Hematopoietic multipotent progenitor cell treated with erythropoietin and hydrocortisone succinate and interleukin-3 and kit ligand, for 6 days (in vitro differentiated cells): ENCODE measurements at places on chromosomes 12 and 14.

DNA sequence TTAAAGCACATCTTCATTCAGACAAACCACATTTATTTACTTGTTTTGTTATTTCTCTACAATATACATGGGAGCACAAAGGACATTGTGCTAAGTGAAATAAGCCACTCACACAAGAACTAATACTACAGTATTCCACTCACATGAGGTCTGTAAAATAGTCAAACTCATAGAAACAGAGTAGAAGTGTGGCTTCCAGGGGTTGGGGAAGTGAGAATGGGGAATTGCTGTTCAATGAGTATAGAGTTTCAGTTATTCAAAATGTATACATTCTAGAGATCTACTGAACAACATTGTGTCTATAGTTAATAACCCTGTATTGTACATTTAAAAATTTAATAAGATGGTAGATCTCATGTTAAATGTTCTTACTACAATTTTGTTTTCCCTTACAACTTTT lies 88.8 kb downstream of the ATXN7L3B start:
- DNase-seq: no peak

DNA sequence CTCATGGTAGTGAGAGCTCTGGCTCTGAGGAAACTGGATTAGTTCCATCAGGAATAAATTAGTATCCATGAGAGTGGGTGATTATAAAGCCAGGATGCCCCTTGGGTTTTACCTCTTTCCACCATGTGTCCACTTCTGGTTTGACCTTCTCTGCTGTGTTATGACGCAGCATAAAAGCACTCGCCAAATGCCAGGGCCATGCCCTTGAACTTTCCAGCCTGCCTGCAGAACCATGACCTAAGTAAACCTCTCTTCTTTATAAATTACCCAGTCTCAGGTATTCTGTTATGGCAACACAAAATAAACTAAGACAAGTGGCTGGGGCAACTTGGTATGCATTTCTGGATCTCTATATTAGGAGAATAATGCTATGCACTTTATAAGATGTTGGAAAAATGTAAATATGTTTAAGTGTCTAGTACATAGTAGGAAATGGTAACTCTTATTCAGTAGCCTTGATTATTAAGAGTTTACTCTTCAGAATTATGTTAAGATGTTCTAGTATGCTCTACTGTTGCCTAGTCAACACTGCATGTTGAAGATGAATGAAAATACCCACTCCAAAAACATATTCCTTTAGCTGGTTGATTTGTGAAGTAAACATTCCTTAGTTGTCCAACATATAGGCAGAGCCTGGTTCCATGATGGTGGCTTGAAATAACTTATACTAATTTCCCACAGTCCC lies 455.6 kb upstream of the TMPO start:
- no peak for DNase-seq

DNA sequence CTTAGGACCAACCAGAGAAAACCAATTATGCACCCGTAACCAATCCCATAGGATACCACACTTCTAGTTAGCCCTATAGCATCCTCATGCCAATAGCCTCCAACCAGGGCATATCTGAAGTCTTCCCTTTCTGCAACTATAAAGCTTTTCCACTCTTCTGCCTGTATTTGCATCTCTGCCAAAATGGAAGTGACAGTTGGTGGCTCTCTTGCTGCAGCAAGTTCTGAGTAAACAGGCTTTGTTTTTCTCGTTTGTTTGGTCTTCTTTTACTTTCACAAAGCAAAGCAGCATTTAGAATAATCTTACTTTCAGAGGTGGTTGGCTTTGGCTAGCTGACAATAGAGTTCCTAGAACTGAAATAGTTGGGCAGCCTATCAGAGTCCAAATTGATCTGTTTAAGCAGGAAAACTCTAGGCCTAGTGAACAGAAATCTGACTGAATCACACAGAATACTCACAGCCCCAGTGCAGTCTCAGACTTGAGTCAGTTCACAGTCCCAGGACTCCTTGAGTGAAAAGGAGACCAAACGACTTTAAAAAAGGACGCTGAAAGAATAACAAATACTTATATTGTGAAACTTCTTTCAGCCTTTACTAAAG lies 1029.7 kb upstream of the LRFN5 start:
- DNase-seq: no peak

GRCh38 chr14:104536942-104537612 lies 42.5 kb upstream of the C14orf180 start:
- no peak for DNase-seq

GRCh38 chr14:98906123-98906995 lies 365.6 kb downstream of the BCL11B start:
- DNase-seq: no peak

- no peak for DNase-seq
Observed at GRCh38 chr14:89842837-89843236, 111.7 kb downstream of the EFCAB11 start.

DNA sequence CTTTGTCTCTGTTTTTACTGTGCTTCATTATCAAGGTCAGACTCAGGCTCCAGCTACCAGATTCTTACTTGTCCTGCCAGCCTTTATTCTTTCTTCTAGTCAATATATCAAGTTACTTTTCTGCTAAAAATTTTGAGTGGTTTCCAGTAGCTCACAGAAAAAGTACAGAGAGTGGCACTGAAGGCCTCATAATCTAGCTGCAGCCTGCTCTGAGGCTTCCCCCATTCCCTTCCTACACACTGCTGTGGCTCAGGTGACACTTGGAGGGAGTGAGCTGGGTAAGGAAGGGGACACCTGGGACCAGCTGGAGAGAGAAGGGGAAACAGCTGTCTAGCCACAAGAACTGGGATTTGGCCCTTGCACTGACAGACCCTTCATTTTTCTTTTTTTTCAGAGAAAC lies 25.4 kb downstream of the TTC6 start:
- DNase-seq: no peak

DNA sequence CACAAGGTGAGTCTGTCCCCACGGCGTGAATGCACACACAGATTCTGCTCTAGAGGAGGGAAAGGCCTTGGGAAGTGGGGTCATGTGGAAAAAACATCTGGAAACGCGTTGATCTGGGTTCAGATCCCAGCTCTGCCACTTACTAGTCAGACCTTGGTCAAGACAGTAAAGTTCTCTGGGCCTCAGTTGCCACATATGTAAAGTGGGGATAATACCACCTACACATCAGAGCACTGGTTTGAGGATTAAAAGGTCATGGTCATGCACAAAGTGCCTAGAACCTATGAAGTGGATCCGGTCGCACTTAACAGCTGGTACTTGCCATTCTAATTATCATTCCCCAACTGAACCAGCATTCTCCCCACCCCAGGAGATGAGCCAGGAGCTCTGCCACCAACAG lies 4.7 kb downstream of the PLEKHG6 start:
- DNase-seq: no peak

DNA sequence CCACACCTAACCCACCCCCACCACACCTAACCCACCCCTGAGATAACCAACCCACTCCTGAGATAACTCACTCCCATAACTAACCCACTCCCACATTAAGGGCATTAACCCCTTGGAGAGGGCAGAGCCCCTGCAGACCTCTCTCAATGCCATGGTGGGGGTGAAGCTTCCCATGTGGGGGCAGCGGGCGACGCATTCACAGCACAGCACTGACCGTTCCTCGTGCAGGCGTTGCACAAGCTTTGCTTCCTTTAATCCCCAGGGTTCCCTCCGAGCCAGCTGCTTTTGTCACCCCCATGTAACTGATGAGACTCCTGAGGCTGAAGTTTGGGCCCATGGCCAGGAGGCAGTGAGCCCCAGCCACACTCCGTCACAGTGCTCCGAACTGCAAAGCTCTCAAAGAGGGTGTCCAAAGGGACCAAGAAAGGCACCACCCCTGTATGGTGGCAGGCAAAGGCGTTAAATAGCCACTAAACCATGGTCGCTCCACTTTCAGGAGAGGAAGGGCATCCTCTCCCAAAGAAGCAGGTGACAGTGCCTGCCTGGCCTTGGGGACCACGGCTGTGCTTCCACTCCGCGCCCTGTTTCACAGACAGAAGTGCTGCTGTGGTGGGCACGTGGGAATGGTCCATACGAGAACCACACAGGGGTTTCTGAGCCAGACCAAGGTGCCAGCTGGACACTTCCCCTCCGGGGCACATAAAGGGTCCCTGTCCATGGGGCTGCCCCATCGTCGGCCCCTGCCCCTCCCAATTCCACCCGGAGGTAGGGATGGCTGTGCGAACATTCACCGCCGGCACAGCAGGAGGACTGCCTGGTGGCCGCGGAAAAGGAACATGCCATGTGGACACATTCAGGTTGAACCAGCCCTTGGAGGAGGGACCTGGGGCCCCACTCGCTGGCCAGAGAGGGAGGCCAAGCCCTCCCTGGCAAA lies 28.3 kb downstream of the GALNT9 start:
- no peak for DNase-seq

DNA sequence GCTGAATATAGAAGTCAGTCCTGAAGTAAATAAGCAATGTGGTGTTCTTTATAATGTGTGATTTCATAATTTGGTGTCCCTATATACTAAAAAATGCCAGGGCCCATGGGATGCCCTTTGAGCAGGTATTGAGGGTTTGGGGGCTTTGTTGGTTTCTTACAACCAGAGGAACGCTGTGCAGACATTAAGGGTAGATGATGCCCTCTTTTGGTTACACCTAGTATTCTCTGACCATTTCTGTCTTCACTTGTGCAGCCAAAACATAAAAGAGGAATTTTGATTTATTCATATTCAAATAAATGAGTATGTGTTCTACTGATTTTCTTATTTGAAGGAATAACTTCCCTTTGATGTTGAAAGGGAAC lies 3.0 kb downstream of the LGR5 start:
- DNase-seq: no peak
